ENCODE measurements at places on chromosomes 13 and 19. TPM values are rescaled to one million over a fixed set of nuclear protein-coding genes. Genes with fewer than 3 reads are reported as not detected.

CCDC194 gene
- total RNA-seq, result 0.64 TPM

SPINT2 gene
- 639 TPM for total RNA-seq

STOML3 gene
- total RNA-seq, result not detected

OBI1 gene
- 13.4 TPM for total RNA-seq

SIGLEC8 gene
- 8.6 TPM for total RNA-seq

FFAR3 gene
- total RNA-seq, result 0.16 TPM

USHBP1 gene
- total RNA-seq, result 8.8 TPM

MIA gene
- 47.3 TPM for total RNA-seq

CGB7 gene
- total RNA-seq, result not detected

CUL4A gene
- 142 TPM for total RNA-seq

KANK3 gene
- 7.8 TPM for total RNA-seq

CAB39L gene
- 92.1 TPM for total RNA-seq

PRKD2 gene
- total RNA-seq, result 36.7 TPM

DNA sequence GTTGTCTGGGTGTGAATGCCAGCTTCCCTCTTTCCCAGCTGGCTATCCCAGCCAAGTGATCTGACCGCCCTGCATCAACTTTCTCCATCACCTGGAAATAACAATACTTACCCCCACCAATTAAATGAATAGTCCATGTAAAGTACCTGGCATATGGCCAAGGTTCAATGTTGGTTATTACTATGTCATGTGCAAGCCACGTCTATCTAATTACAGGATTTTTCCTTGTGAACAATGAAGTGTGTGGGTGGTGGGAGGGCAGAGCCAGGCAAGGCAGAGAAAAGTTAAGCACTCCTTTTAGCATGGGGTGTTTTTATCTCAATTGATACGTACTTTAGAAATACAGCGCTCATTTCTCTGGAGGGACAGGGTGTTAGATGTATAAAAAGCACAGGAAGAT, 121.1 kb downstream of the NHLRC3 start:
- no peak for DNase-seq

- no peak for DNase-seq
Observed at GRCh38 chr19:30327331-30327730, 44.9 kb upstream of the ZNF536 start.

- peak; percentile 97 for DNase-seq
Observed at GRCh38 chr19:8361921-8362793, 1.8 kb upstream of the ANGPTL4 start.

DNA sequence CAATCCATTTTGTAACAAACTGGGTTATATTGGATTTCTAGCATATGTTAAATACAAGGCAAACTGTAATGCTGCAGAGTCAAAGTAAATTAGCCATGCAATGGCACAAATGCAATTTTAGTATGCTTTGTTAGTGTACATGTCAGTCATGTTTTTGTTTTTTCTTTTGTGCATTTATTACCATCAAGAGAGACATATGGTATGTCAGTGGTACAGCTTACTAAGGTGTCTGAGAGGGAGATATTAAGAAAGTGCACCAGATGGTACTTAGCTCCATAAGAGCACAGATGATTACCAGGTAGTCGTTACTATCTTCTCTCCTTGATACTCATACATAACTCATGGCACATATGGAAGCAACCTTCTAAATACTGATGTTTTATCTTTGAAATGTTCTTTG, 550.3 kb downstream of the GPC5 start:
- DNase-seq, result no peak

GRCh38 chr13:33728271-33729037, 89.5 kb upstream of the RFC3 start:
- no peak for DNase-seq

- DNase-seq, result no peak
Observed at GRCh38 chr19:18441804-18442788, 4.2 kb upstream of the ISYNA1 start.

DNA sequence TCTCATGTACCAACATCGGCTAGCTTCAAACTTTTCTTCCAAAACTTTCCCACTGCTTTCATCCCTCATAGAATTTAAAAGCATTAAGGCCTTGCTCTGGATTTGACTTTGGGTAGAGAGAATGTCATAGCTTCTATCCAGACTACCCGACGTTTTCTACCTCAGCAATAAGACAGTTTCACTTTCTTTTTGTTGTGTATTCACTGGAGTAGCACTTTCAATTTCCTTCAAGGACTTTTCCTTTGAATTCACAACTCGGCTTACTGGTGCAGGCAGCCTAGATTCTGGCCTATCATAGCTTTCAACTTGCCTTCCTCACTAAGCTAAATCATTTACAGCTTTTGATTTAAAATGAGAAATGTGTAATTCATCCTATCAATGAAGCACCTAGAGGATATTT, 420.4 kb upstream of the GPC6 start:
- DNase-seq, result no peak

DNA sequence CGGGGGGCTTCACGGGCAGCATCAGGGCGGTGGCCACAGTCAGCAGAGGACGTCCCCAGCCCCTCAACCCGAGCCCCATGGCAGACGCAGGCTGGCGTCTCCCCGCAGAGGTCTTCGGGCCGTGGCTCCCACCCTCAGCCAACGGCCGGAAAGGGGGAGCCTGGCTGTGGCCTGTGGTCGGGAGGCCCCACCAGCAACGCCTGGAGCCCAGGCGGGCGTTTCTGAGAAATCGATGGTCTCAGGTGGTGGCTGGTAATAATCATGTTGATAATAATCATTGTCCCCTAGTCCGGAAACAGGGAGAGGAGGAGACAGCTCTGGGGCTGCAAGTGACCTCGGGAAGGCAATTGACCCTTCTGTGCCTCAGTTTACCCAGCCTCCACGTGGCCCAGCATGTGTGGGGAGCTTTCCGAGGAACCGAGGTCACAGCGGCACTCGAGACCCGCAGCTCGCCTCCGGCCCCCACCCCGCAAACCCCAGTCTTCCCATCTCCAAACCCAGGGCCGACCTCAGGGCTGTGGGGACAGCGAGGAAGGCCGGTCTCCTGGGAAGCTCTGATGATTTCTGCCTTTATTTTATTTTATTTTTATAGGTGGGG, at the start of gene PRSS57:
TSS of gene PRSS57 (minus strand) at position 101 of the 598 bp plus-strand sequence. CDS start at position 79, 22 bp downstream.
- no peak for DNase-seq

GRCh38 chr19:55588738-55589137, 8.1 kb upstream of the ZNF579 start:
- DNase-seq, result no peak

DNA sequence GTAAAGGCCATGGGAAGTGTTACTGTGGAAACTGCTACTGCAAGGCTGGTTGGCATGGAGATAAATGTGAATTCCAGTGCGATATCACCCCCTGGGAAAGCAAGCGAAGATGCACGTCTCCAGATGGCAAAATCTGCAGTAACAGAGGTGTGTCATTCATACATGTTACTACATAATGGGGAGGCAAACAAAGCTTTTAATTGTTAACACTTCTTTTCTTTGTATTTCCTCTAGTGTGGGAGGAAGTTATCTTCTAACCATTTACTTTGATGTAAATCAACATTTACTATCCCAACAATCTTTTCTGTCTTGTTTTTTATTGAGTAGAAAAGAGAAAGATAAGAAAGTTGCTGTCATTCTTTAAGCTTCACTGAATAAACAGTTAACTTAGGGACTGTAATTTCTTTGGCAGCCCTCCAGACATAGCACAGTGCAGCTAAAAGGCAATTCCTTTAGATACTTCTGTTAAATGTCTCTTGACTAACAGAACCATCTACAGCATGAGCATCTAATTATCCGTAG, 126.9 kb downstream of the ITGBL1 start:
- DNase-seq, result no peak

DNA sequence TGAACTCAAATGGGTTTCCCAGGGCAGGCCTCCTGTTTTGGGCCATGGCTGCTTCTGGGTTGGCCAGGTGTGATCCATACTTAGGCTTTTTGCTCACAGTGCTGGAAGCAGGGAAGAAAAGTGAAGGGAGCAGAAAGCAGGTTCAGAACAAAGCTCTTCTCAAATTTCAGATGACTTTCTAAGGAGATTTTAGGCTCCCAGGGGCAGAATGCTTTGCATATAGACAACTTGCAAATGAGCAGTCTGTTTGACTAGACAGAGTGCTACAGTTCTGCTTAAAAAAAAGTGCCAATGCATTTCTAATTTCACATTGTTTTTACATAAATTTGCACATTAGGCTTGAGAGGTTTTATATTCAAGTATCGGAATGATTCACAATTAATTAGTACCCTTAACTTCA, 2.6 kb upstream of the SLC10A2 start:
- DNase-seq, result no peak

DNA sequence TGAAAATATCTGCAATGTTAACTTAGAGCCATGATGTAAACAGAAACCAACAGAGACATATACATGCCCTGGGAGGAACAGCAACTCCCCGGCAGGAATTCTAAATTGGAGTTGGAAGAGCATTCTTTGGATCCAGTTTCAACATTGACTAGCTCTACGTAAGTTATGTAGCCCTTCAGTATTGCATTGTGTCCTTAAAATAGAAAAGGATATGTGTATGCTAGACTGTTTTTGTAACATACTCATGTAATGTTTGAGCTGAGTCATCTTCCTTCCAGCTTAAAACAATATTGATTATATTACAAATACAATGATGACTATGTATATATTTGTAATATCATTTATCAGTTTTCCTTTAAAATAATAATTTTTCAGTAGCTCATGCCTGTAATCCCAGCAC, 1422.2 kb upstream of the PCDH20 start:
- no peak for DNase-seq

DNA sequence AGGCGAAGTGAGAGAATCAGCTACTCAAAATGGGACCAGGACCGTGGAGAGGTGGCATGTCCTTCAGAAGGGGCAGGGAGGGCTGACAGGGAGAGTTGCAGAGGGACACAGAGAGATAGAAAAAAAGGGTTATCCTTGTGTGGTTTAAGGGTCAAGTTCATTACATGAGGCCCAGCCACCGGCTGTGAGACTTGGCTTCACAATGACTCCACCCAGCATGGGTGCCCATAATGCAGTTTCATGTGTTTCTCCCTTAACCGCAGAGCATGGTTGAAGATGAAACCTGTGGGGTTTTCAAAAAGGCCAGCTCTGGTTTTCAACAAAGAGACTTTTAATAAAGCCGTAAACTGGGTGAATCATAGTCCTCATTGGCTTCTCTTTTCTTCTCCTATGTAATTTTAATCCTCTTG, 164.6 kb downstream of the KLF5 start:
- DNase-seq, result no peak

- DNase-seq, result no peak
Observed at GRCh38 chr13:80979035-80979641, 638.2 kb upstream of the SPRY2 start.

GRCh38 chr19:45876411-45877197, 9.3 kb downstream of the IRF2BP1 start:
- DNase-seq, result peak; percentile 72

DNA sequence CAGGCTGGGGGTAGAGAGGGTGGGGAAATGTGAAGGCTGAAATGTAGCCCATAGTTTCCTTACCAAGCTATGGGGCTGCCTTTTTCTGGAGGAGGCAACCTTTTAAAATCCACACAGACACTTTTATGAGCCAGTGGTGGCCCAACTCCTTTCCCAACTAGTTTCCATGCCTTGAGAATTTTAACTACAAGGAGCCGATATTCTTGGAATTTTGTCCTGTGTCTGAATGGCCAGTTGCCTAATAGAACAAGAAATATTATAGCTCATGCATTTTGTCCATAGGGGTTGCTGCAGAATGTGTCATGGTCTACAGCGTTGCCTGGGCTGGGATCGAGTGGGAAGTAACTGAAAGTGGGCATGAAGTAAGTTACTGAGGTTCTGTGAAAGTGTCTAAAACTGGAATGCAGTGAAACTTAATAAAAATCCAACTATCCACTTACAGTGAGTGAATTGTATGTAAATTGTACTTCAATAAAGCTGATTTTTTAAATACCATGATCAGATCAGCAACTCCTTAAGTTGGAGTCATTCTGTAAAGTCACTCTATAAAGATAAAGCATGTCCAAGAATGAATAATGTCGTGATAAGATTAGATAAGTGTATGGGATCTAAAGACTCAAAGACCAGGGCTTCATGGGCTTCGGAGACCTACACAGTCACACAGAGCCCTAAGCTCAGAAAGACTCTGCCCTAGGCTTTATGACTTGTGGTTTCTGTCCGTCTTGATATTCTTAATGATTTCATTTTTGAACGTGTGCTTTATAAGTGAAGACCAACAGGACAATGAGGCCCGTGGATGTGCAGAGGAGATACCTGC, 122.6 kb upstream of the FNDC3A start:
- no peak for DNase-seq

DNA sequence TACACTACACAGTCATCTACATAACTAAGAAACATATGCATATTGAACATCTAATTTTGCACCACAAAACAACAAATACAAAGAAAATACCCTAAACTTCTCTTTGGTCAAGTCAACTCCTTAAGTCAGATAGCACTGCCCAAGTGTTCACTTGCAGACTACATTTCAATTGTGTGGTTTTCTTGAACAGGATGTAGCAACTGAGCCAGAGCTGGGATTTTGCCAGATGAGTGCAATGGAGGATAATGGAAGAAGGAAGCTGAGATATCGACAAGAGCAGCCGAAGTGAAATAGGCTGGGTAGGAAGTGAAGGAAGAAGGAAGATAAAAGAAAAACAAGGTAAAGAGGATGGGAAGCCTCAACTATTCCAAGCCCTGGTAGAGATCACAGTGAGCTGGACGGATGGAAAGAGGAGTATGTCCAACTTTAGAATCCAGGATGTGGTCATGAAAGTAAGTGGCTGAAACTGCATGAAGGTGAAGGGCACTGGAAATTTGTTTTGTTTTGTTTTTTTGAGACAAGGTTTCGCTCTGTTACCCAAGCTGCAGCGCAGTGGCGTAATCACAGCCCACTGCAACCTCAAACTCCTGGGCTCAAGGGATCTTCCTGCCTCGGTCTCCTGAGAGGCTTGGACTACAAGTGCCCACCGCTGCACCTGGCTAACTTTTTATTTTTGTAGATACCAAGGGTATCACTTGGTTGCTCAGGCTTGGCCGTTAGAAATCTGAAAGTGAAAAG, 15.0 kb downstream of the NUFIP1 start:
- no peak for DNase-seq

DNA sequence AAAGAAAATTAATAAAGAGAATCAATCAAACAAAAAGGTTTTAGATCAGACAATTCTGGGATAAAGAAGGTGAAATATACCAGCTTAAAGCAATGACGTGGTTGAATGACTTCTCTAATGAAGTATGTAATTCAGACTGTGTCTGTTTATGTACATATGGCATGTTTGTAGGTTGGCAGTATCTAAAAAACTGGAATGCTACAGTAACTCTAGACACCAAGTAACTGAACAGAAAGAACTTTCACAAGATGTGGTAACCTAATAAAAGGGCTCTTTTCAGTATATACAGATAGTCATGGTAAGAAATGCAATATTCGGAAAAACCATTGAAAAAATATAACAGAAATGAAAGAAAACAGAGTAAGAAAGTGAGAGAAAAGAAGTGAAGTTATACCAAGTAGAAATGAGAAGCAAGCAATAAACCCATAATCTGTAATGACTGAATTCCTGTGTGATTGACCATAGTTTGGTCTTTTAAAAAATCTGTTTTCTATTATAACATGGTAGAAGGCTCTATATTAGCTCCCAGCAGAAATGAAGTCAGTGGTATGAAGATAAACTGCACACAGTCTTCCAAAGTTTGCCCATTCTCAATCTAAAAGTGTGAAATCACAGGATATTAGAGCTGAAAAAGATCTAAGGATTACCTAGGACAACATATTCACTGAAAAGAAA, 31.4 kb downstream of the ELF1 start:
- no peak for DNase-seq

GRCh38 chr19:29019403-29019802, 193.5 kb downstream of the UQCRFS1 start:
- no peak for DNase-seq

- no peak for DNase-seq
Observed at GRCh38 chr13:25649001-25649633, 277.3 kb downstream of the ATP8A2 start.

Data from breast epithelium (tissue), 4 donors.